Bone marrow (tissue), 2 donors: ENCODE measurements at places on chromosomes 1 and 21.

DNA sequence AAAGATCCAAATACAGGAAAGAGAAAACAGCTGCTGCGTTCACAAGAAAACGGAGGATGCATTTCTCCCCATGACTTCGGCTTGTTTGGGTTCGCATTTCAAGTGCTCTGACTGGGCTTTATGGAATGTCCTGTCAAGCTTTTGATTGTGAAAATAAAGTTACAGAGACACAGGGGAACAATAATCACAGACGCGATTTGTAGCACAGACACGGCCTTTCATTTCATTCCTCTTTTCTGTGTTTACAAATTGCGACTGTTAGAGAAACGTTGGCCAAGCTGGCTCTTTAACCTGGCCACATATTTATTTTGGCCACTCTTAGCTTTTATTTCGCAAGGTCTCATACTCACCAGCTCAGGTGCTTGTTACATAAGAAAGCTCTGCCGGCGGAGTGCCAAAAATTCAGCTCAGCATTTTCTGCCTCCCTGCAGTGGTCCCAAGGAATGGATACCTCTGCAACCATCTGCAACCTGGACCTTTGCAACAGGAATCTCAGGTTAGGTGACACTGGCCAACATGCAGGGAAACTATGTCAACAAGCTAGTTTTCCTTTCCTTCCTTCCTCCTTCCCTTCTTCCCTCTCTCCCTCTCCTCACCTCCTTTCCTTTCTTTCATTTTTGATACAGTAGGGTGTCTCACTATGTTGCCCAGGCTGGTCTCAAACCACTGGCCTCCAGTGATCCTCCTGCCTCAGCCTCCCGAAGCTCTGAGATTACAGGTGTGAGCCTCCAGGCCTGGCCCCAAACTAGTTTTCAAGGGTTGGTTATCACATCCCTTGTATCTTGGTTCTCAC lies 58.2 kb upstream of the SLC45A1 start:
- DNase-seq: no peak

DNA sequence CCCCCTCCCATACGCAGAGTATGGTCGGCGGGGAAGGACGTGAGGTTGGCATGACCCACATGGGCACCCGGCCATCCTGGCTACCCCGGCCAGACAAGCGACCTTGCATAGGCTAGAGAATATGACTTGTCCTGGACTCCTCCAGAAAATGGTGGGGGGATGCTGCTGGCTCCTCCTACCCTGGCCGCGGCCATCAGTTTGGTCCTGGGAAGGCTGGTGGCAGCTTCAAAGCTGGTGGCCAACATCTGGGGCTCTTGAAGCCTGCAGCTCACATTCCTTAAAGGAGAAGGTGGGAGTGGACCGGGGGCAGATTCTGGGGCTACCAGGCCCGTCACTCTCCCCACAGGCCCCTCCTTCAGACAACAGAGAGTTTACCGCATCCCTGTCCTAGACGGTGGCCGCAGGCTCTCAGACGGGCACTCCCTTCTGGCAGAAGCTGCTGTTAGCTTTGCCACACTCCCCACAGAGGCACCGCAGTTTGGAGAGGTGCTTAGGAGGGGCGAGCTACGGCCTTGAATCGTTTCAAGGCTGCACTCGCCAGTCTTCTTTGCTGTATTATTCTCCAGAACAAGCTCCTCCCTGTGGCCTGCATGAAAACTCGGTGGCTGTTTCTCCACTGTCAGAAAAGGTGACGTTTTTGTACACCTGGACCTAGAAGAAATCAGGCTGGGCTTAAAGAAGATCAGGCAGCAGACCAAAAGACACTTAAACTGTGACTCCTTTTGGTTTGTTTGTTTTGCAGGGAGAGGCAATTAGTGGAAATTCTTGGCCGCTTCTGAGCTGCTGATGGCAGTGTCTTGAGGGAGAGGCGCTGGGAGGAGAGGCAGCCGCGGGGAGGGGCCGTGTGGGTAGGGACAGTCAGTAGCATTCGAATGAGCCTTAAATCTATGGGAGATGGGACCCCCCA lies 68.0 kb downstream of the RUNX3 start:
- no peak for DNase-seq

- no peak for DNase-seq
These were observed 153.9 kb upstream of the SPAG17 start for GRCh38 chr1:118338936-118339335.

DNA sequence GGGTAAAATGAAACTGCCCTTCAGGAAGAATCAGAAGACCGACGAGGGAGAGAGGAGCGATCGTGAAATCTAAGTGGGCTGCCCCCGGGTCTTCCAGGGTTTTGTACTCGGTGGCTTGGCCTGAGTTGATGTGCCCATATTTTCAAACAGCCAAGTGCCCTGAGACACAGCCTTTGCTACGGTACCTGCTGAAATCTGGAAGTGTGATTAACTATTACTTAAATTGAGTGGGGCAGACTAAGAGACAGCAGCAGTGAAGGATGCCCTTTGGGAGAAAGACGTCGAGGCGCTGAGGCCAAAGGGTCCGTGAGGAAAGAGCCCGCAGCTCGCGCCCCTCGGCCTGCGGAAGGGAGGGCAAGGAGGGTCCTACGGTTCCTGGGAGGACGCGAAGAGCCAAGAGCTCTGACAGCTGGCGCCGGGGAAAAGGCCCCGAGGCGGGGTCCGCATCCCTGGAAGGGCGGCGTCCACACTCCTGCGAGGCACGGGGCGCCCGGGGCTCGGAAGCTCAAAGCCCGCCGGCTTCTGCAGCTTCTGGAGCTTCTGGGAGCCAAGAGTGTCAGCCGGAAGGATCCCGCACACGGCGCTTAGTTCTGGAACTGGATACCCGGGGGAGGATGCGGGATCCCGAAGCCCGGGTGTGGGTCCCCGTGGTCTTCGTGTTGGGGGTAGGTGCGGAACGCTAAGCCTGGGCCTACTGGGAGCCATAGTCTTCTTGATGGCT lies 15.4 kb upstream of the RNU1-4 start:
- DNase-seq: no peak

GRCh38 chr1:154260127-154260526 lies 12.3 kb upstream of the HAX1 start:
- DNase-seq: no peak

GRCh38 chr21:27425172-27425571 lies 458.3 kb upstream of the ADAMTS5 start:
- DNase-seq: no peak
